ENCODE measurements at places on chromosomes 12 and 14.

DNA sequence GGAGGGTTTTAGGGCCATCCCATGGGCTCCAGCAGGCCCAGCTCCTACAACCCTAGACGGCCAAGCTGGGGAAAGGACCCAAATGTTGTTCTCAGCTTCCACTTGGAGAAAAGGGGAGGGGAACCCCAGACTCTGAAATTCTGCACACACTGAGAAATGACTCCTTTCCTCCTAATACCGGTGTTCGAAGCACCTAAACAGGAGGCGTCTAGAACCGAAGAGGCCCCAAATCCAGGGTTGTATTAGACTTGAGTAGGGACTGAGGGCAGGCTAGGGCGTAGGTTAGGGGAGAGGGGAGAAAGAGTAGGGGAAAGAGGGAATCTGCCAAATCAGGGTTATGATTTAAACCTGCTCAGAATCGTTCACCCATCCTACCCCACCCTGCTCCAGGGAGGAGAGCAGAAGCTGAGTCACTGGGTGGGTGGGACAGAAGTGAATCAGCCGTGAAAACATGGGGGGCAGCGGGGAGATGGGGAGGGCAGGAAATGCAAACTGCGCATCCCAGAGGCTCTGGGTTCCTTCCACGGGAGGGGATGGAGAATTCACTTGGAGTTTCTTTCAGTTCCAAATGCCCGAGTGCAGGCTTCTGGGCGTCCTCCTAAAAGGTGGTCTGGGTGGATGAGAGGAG lies 1.0 kb downstream of the IGFBP6 start:
- DNase-seq: peak; percentile 57

DNA sequence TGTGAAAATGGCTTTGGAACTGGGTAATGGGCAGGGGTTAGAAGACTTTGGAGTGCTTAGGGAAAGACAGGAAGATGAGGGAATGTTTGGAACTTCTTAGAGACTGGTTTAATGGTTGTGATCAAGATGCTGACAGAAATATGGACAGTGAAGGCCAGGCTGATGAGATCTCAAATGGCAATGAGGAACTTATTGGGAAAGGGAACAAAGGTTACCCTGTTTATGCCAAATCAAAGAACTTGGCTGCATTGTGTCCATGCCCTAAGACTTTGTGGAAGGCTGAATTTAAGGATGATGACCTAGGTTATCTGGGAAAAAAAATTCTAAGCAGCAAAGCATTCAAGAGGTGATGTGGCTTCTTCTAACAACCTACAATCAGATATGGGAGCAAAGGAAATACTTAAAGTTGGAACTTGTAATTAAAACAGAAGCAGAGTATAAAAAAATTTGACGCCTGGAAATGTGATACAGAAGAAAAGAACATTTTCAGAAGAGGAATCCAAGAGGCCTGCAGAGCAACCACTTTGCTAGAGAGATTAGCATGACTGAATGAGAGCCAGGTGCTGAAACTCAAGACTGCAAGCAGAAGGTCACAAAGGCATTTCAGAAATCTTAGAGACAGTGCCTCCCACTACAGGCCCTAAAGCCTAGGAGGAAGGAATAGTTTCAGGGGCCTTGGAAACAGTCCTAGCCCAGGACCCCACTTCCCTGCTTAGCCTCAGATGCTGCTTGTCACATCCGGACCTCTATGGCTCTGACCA lies 65.6 kb upstream of the FLRT2 start:
- DNase-seq: no peak

- no peak for DNase-seq
Measured at GRCh38 chr12:52181746-52182145, 10.1 kb downstream of the KRT80 start.

DNA sequence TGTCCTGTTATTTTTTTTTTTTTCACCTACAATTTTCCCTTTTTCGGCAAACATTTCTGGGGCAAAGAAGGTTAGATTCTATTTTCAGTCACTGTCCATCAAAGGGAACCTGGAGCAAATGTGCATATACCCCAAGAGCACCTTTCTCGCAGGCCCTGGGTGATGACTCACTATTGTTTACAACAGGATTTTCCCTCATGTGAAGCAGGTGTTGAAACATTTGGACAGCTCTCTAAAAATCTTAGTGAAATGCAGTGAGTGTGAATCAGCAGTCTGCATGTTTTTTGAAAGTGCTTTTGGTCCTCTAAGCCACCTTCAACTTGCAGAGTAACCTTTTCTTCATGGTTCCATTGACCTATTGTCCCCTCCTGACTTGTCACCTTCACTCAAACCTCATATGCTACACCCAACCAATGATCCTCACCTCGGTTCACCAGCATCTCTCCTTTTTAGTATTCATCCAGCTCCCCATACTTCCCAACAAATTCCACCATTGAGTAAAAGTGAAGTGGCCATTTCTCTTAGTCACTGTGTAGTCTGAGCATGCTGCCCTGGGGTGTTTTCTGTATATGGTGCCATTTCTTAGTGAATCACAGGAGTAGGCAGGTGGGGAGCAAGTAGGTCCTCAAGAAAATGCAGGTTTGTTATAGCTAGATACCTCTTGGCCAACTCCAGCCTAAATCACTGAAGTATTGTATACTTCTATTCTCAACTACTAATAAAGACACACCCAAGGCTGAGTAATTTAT lies 260.2 kb downstream of the BMP4 start:
- DNase-seq: no peak

GRCh38 chr12:11666131-11667050 lies 16.9 kb downstream of the ETV6 start:
- no peak for DNase-seq

- DNase-seq: no peak
Measured at GRCh38 chr12:122140467-122141257, 33.4 kb downstream of the IL31 start.

DNA sequence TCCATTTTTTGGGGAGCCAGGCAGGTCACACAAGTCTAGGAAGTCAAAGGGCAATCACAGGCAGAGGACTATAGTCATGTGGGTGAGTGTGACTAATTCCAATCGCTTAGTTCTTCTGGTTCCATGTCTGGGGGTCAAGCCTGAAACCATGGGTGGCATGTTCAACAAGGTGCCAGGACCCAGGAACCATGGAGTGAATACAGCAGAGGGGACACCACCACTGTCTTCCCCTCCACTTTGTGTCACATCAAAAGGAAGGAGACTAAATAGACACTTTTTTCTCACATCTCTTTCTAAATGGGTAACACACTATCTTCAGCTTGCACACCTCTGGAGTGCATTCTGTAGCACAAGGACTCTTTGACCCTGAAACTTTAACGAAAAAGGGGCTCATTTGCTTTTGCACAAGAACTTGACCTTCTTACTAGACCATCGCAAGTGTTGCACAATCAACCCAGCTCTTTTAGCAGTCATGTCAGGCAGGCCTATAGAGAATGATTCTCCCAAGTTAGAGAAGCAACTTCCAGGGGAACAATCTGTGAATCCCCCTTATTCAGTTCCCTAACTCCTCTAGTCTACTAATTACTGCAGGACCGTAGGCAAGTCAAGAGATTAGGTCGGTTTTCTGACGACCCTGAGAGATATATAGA lies 398.7 kb downstream of the NELL2 start:
- no peak for DNase-seq

GRCh38 chr14:79094951-79095350 lies 924.8 kb downstream of the NRXN3 start:
- DNase-seq: no peak
